ENCODE measurements at places on chromosomes 6 and 20. TPM values are rescaled to one million over a fixed set of nuclear protein-coding genes. Genes with fewer than 3 reads are reported as not detected.

- H3K4me3 ChIP-seq, result no peak overlapping the region
- peaks cover 3% of the 10 kb centered on the region for H3K27me3 ChIP-seq
- no peak overlapping the region for H3K27ac ChIP-seq
- no peaks in the 10 kb centered on the region for H3K36me3 ChIP-seq
Measured at GRCh38 chr6:27096834-27097511, 150.5 kb upstream of the PRSS16 start.

DNA sequence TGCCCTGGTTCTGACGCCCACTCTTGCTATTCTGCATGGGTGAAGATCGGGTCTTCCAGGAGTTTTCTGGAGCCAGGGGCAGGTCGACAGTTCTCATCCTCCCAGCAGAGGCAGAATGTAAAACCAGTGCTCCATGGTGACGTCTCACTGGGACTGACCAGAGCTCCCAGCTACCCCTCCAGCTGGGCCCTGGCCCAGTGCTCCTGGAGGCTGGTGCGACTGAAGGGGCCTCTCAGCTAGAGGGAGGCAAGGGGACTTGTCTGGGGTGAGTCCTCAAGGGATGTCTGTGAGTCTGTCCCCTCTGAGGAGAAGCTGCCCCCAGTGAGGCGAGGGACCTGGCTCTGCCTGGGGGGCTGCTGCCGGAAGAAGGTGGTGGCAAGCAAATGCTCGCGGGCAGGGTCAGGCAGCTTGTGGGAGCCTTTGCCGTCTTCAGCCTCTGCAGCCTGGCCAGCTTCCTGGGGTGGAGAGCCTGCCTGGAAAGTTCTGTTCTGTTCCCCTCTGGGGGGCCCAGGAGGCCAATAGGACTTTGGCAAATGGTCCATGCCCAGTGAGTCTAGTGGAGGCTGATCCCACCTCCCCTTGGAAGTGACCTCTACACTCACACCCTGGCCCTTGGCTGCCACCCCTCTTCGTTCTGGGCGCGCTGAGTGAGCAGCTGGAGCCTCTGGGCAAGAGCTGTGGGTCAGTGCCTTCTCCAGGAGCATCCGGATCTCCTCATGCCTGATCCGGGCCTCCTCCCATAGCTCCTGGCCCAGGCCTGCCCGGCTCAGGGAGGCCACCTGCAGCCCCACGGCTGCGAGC is 47.5 kb downstream of the KIAA1755 start:
- H3K4me1 ChIP-seq, result no peaks in the 10 kb centered on the region
- H3K36me3 ChIP-seq, result no peaks in the 10 kb centered on the region
- H3K27me3 ChIP-seq, result peaks cover 4% of the 10 kb centered on the region
- no peak for DNase-seq

DNA sequence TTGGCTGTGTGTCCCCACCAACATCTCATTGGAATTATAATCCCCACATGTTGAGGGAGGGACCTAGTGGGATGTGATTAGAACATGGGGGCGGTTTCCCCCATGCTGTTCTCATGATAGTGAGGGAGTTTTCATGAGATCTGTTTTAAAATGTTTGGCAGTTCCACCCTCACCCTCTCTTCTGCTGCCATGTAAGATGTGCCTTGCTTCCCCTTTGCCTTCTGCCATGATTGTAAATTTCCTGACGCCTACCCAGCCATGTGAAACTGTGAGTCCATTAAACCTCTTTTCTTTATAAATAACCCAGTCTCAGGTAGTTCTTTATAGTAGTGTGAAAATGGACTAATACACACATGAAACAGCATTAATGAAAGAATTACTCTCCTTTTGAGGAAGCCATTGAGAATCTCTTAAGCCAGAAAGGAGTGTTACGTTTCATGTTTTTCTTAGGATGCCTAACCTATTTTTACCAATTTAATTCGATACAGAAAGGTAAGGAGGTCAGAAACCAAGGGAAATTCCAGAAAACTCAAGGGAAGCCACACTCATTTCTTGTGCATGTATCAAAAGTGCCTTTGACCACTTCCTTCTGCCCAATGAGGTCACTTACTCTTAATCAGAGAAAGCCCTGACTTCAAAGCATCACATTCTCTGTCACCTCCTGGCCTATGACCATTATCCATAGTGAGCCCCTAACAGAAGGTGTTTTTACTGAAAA is 24.7 kb upstream of the HINT3 start:
- no peak for DNase-seq
- H3K27ac ChIP-seq, result no peak overlapping the region
- H3K36me3 ChIP-seq, result peaks cover 8% of the 10 kb centered on the region
- peaks cover 14% of the 10 kb centered on the region for H3K4me1 ChIP-seq
- no peaks in the 10 kb centered on the region for H3K27me3 ChIP-seq

- DNase-seq, result peak; percentile 4
- H3K27ac ChIP-seq, result no peak overlapping the region
- H3K4me3 ChIP-seq, result no peak overlapping the region
- no peaks in the 10 kb centered on the region for H3K27me3 ChIP-seq
- H3K36me3 ChIP-seq, result no peaks in the 10 kb centered on the region
Measured at GRCh38 chr6:71248306-71248765, 40.3 kb upstream of the OGFRL1 start.

- peaks cover 28% of the 10 kb centered on the region for H3K4me1 ChIP-seq
- 0 out of 3 replicates have a peak, but pooled peaks cover 6% of the 10 kb centered on the region for H3K27me3 ChIP-seq
- H3K36me3 ChIP-seq, result no peaks in the 10 kb centered on the region
Measured at GRCh38 chr6:2744209-2744771, 6.4 kb downstream of the MYLK4 start.

GRCh38 chr6:154353626-154354025 is 3.0 kb downstream of the IPCEF1 start:
- H3K36me3 ChIP-seq, result no peaks in the 10 kb centered on the region
- H3K27me3 ChIP-seq, result no peaks in the 10 kb centered on the region
- no peak overlapping the region for H3K4me3 ChIP-seq
- no peaks in the 10 kb centered on the region for H3K4me1 ChIP-seq
- no peak overlapping the region for H3K27ac ChIP-seq

- no peaks in the 10 kb centered on the region for H3K4me1 ChIP-seq
- H3K27me3 ChIP-seq, result no peaks in the 10 kb centered on the region
- no peak for DNase-seq
- no peak overlapping the region for H3K4me3 ChIP-seq
- no peak overlapping the region for H3K27ac ChIP-seq
Measured at GRCh38 chr6:142913511-142914047, 31.4 kb downstream of the HIVEP2 start.

RUNX2 gene
- not detected for total RNA-seq

DNA sequence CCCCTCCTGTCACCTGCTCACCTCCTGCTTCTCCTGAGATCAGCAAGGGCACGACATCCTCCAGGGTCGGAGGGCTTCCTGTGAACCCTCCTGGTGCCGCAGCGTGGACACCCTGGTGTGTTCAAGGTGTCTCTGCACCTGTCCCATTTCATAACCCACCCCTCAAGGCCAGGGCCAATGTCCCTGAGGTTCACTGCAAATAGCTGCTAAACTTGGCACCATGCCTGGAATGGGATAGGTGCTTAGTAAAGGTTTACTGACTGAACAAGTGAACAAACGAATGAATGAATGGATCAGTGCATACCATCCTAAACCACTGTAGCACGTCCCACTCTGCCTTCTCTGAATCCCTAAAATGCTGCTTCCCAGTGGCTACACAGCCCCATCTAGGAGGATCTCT is 35.0 kb downstream of the SIRPA start:
- peak; percentile 61 for DNase-seq
- no peak overlapping the region for H3K27ac ChIP-seq
- peaks cover 10% of the 10 kb centered on the region for H3K4me1 ChIP-seq
- H3K4me3 ChIP-seq, result no peak overlapping the region
- H3K36me3 ChIP-seq, result no peaks in the 10 kb centered on the region
- no peaks in the 10 kb centered on the region for H3K27me3 ChIP-seq

- peaks cover 5% of the 10 kb centered on the region for H3K4me1 ChIP-seq
- DNase-seq, result no peak
- no peak overlapping the region for H3K27ac ChIP-seq
Measured at GRCh38 chr6:40877362-40877761, 161.7 kb downstream of the UNC5CL start.

SCRT2 gene
- not detected for total RNA-seq

- no peak overlapping the region for H3K4me3 ChIP-seq
- no peak for DNase-seq
- H3K4me1 ChIP-seq, result peaks cover 23% of the 10 kb centered on the region
- peaks cover 82% of the 10 kb centered on the region for H3K36me3 ChIP-seq
- H3K27ac ChIP-seq, result no peak overlapping the region
Measured at GRCh38 chr6:160038479-160038878, 69.6 kb downstream of the IGF2R start.

DNA sequence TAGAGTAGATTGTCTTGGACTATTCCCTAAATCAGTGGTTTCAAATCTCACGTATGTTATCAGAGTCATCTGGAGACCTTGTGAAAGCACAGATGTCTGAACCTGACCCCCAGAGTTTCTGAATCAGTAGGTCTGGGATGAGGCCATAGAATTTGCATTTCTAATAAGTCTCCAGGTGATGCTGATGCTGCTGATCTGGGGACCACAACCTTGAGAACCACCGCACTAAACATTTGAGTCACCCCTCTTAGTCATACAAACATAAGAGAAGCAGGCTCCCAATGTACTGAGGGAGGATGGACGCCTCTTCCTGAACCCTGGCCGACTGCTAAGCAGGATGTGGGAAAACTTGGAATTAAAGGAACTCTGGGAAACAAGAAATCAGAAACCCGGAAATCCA is 187.8 kb upstream of the PRDM1 start:
- no peak overlapping the region for H3K4me3 ChIP-seq
- H3K27me3 ChIP-seq, result peaks cover 12% of the 10 kb centered on the region
- no peak for DNase-seq
- peaks cover 15% of the 10 kb centered on the region for H3K4me1 ChIP-seq
- H3K27ac ChIP-seq, result no peak overlapping the region

- no peak for DNase-seq
- no peaks in the 10 kb centered on the region for H3K27me3 ChIP-seq
- H3K4me3 ChIP-seq, result no peak overlapping the region
- H3K27ac ChIP-seq, result no peak overlapping the region
- H3K36me3 ChIP-seq, result no peaks in the 10 kb centered on the region
Measured at GRCh38 chr6:73768558-73768957, 72.6 kb downstream of the CD109 start.

DNA sequence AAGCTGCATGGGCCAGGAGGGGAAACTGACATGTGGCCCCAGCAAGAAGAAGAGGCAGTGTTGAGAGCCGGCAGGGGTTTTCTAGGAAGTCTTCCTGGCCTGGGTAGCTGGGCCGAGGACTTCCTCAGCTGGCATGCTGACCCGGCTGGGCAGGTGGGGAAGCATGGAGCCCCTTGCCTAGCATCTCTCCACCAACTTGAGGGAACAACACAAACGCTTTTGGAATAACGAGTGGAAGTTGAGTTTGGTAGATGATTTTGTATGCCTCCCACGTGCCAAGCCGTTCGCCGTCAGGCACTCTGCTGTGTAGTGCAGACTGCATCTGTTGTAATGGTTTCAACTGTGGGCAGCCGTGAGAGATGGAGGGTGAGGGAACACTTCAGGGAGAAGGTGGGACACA is 7.3 kb downstream of the TMEM181 start:
- DNase-seq, result no peak
- H3K4me1 ChIP-seq, result peaks cover 100% of the 10 kb centered on the region
- H3K27ac ChIP-seq, result no peak overlapping the region
- peaks cover 15% of the 10 kb centered on the region for H3K36me3 ChIP-seq
- no peaks in the 10 kb centered on the region for H3K27me3 ChIP-seq
- H3K4me3 ChIP-seq, result no peak overlapping the region

DNA sequence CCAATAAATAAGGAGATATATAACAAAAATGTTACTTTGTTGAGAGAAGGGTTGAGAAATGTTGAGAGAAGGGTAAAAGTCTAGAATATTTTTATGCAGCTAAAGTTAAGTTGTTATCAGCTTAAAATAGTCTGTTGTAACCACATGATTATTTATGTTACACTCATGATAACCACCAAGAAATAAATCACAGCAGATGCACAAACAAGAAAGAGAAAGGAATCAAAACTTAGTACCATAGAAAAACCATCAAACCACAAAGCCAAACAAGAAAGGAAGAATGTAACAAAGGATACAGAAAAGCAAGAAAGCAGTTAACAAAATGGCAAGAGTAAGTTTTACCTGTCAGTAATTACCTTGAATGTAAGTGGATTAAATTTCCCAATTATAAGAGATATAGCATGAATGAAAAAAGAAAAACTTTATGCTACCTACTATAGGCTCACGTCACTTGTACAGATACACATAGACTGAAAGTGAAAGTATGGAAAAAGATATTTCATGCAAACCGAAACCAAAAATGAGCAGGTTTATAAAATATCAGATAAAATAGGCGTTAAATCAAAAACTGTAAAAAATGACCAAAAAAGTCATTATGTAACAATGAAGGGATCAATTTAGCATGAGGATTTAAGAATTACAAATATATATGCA is 93.6 kb downstream of the STXBP5 start:
- no peak overlapping the region for H3K27ac ChIP-seq
- no peaks in the 10 kb centered on the region for H3K4me1 ChIP-seq
- H3K36me3 ChIP-seq, result peaks cover 18% of the 10 kb centered on the region
- no peak overlapping the region for H3K4me3 ChIP-seq
- no peaks in the 10 kb centered on the region for H3K27me3 ChIP-seq
- DNase-seq, result no peak

DNA sequence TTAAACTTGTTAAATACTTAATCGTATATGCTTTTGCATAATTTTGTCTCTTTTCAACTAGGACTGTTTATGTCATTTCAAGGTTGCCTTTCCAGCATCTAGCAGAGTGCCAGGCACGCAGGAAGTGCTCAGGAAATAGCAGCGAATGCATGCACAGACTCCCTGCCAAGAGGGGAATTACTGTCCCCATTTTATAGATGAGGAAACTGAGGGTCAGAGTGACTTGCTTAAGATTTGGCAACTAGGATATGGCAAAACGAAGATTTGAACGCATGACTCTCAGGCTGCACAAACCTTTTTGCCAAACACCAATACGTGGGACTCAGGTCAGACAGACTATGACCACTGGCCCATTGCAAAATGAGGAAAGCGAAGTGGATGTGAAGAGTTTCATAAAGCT is 22.5 kb downstream of the EYA2 start:
- no peaks in the 10 kb centered on the region for H3K4me1 ChIP-seq
- DNase-seq, result no peak
- H3K4me3 ChIP-seq, result no peak overlapping the region
- peaks cover 28% of the 10 kb centered on the region for H3K27me3 ChIP-seq
- H3K36me3 ChIP-seq, result no peaks in the 10 kb centered on the region

DNA sequence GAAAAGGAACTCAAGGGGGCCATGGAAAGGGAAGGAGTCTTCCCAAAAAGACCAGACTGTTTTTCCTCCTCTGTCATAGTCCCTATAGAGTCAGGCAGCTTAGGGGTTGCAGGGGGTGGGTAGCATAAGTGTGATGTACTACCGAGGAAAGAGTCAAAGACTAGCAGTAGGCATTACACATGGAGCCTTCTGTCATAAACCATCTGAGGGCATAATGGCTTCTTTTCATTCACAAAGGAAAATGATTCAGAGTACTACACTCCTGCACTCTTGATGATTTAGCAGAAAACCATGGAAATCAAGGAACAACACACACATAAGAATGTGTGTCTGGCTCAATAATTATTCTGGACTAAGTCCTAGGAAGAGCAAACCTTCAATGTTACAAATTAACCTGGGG is 14.9 kb downstream of the PLN start:
- no peak for DNase-seq
- H3K4me1 ChIP-seq, result no peaks in the 10 kb centered on the region
- no peaks in the 10 kb centered on the region for H3K27me3 ChIP-seq
- no peak overlapping the region for H3K27ac ChIP-seq
